GM18507 (cell line): ENCODE measurements at places on chromosomes 4 and X.

GRCh38 chrX:1108501-1109445 lies 103.7 kb downstream of the CRLF2 start:
- no peak for DNase-seq

DNA sequence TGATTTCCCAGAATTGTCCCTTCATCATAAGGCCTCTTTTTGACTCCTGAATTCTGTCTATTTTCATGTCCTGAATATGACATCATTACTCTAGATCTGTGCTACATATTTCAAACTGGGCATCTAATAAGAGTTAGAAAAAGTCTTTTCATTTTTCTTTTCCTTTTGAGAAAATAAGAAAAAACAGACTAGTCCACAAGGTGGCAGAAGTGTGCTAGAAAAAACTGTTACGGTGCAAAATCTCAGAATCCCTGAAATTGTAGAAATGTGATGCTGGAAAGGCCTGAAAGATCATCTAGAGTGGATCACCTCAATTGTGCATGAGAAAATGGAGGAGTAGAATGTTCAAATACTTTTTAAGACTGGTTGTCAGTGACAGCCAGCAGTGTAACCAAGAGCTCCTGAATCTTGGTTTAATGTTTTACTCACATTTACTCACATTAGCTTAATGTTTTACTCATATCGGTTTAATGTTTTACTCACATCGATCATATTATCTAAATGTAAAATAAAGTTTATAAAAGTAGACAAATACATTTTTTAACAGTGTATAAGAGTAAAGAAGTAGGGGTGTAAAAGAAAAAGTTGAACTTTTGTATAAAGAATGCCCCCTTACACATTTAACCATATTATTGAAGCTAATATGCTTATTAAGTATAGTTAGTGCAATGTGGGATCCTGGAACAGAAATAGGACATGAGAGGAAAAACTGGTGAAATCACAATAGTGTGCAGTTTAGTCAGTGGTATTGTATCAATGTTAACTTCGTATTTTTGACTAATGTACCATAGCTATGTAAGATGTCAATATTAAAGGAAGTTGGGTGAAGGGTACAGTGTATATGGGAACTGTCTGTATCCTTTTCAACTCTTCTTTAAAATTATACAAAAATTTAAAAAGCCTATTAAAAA lies 15.2 kb downstream of the ASB11 start:
- DNase-seq, result no peak

- no peak for DNase-seq
Observed at GRCh38 chr4:2660596-2661211, 95.4 kb downstream of the TNIP2 start.

DNA sequence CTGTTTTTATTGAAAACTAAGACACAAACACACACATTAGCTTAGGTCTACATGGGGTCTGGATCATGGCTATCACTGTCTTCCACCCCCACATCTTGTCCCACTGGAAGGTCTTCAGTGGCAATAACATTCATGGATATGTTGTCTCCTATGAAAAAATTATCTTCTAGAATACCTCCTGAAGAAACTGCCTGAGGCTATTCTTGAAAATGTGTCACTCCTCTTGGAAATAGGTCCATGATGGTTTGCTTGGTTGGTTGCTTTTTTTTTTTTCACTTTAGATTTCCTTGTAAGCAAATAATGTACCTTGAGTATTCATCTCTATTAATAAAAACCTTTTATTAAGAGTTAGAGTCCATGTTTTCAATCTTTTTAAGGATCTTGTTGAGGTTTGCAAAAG lies 195.3 kb upstream of the PDE5A start:
- DNase-seq, result no peak

DNA sequence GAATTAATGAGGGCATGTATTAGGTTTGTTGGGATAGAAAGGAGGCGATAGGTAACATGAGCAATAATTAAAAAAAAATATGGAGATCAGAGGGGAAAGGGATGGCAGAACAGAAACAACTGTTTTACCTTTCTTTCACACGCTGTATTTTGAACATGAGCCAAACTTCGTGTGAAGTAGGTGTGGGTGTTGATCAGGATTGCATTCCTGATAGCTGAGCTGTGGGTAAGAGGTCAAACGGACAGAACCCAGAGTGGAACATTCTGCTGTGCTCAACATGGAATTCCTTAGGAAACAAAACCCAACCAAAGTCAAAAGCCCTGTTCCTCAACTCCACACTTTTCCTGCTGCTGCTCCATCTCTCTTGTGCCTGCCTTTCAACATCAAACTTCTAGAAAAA lies 162.5 kb upstream of the CASK start:
- DNase-seq, result no peak

- DNase-seq, result no peak
Observed at GRCh38 chr4:97106161-97106560, 1037.1 kb downstream of the STPG2 start.

DNA sequence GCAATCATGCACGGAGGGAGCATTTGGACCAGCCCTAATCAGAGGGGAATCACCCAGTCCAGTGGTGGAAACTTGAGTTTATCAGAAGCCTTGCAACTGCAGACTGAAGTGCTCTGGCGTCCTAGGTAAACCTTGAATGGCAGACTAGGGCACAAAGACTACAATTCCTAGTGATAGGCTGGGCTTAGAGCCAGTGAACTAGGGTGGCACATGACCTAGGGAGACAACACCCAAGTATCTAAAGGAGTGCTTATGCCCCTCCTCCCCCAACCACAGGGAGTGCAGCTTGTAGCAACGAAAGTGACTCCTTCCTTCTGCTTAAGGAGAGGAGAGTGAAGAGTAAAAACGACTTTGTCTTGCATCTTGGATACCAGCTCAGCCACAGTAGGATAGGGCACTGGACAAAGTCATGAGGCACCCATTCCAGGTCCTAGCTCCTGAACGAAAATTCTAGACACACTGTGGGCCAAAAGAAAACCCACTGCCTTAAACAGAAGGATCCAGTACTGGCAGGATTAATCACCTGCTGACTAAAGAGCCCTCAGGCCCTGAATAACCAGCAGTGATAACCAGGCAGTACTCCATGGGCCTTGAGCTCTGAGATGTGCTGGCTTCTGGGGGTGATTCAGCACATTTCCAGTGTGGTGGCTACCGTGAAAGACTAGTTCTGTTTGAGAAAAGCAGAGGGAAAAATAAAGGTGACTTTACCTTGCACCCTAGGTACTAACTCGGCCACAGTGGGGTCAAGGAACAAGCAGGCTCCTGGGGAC lies 58.7 kb upstream of the STARD8 start:
- DNase-seq, result no peak

DNA sequence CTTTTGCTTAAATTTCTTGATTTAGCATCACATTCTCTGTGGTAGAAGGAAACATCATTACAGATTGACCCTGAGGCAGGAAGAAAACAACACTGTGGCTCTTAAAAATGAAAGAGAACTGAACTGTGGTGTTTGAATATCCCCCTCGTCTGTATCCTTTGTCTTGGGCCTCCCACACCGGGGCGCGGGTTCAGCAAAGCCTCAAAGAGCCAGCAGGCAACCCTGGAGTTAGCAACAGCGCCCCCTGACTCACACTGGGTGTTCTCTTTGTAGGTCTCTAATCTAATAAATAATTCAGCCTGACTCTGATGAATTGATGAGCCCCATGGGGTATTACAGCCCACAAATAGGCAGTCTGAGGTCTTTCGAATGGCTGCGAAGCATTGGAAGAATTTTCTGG lies 46.1 kb upstream of the CTSO start:
- no peak for DNase-seq

DNA sequence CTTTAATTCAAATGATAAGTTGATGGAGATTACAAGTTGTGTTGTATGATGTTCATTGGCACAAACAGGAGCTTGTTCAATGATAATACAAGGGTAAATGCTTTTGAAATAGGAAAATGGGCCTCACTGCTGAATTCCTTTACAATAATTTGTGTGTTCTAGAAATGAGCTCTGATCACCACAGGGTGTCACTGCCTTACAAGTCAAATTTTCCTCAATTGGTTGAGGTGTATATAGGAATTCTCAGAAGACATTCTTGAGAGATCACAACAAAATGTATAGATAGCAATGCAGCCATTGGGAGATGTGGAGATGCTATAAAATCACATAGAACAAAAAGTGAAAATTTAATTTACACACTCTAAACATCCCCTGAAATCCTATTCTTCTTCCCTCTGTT lies 49.6 kb downstream of the KLF8 start:
- DNase-seq, result no peak

- DNase-seq, result no peak
Observed at GRCh38 chr4:58301376-58301999, 1191.3 kb upstream of the IGFBP7 start.

- no peak for DNase-seq
Observed at GRCh38 chrX:136182414-136182813, 35.1 kb downstream of the FHL1 start.

DNA sequence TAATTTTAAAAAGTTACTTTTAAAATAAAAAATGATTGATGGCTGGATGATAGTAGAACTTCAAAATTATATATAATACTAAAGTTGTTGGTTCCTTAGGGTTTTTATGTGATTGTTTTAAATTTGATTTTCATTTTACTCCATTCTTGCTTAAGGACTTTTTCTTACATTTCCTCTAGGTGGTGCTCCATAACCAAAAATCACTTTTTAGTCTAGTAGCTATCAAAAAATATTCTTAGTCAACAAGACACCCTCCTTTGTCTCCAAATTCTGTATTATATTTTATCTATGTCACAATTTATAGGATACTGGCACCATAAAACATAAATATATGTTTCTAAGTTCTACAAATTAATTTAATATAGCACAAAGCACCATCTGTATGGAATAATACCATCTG lies 67.2 kb upstream of the BRWD3 start:
- DNase-seq, result no peak

DNA sequence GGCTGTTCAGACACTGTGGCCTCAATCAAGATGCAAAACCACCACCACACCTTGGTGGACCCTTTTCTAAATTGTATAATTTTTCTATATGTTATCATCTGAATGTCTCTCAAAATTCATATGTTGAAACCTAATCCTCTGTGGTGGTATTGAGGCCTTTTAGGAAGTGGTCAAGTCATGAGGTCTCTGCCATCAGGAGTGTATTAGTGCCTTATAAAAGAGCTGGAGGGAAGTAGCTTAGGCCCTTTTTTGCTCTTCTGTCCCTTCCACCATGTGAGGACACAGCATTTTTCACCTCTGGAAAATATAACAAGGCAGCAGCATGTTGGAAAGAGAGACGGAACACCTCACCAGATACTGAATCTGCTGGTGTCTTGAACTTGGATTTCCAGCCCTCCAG lies 30.5 kb upstream of the DKK2 start:
- no peak for DNase-seq

- DNase-seq, result no peak
Observed at GRCh38 chr4:4937926-4938325, 78.5 kb downstream of the MSX1 start.

DNA sequence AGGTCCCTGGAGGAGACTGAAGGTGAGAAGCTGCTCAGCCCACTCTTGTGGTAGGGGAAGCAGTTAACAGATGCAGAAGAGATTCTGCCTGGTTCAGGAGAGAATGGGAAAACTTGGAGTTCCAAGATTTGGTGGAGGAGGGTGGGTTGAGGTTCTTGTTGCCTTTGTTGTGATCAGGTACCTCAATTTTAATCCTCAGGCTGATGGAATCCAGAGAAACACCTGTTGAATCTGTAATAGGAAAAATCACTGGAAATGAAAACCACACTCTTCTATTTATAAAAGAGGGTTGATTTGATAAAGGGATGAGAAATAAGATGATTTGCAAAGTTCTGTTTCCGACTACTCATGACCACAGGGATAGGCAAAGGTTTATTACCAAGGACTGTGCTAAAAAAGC lies 132.1 kb downstream of the EDA start:
- no peak for DNase-seq

GRCh38 chr4:56748271-56748670 lies 67.2 kb upstream of the HOPX start:
- no peak for DNase-seq

DNA sequence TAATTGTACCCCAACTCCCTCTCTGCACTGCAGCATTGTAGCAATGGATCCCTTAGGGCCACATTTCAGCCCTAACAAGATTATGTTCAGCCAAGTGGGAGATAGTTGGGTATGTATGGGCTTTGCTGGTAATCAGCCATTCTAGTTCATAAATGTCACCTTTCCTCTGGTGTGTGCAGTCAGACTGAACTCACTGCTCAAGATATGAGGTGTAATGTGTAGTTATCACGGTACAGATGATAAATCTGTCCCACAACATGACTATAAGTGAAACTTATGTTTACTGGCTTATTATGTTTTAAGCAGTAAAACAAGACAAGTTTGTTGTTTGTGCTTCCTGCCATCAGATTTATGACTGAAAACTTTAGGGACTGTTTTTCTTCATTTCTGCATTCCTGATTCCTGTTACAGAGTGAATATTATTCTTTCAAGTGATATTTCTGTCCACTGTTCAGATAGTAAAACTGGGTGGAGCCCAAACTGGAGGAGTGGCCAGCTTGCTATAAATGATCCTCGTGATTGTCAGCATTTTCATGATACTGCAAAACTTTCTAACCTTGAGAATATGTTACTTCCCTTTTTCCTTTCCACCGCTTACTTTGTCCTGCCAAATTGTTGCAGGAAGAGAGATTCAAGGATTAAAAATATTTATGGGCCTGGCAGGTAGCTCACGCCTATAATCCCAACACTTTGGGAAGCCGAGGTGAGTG lies 44.9 kb downstream of the ANAPC4 start:
- no peak for DNase-seq

DNA sequence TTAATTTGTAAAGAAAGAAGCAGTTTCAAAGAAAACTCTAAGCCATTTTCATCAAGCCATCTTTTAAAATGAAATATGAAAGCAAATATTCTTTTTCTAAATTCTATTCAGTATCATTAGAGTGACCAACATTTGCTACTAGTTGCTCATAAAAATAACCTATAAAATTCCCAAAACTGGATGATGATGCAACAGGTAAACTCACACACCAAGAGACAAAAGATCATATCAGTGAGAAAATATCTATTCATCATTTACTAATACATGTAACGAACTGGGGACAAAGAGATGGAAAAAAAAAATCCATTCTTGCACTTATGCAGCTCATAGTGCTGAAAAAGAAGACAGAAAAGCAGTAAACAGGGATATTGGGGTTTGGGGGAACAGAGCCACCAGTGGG lies 48.1 kb downstream of the PDGFC start:
- no peak for DNase-seq

- no peak for DNase-seq
Observed at GRCh38 chr4:14180166-14180565, 552.6 kb upstream of the BOD1L1 start.

DNA sequence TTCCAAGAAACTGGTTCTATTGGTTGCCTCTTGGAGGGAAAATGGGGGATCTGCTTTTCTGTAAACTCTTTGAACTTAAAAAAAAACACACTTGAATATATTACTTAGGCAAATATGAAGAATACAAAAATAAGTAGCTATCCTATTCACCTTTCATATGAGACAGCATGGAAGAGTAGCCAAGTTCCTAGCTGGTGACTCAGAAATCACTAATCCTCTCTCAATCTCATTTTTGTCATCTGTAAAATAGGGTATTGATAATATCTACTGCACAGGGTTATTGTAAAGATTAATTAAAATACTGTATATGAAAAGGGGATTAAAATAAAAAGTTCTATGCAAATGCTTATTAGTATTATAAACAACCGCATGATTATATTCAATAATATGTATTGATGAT lies 12.7 kb downstream of the MGARP start:
- DNase-seq, result no peak

GRCh38 chr4:45920861-45921260 lies 203.0 kb downstream of the GABRG1 start:
- no peak for DNase-seq
